Stimulated activated CD4-positive, alpha-beta T cell treated with anti-CD3 and anti-CD28 coated beads, Interleukin-1b, Interleukin-23, amount 100 ng/mL, for 24 hours (primary cell): ENCODE measurements at places on chromosomes 11 and 22.

- DNase-seq, result no peak
Measured at GRCh38 chr11:67373648-67374570, 511 bp upstream of the CLCF1 start.

GRCh38 chr11:73239571-73240189 lies 21.6 kb downstream of the P2RY2 start:
- DNase-seq, result no peak

DNA sequence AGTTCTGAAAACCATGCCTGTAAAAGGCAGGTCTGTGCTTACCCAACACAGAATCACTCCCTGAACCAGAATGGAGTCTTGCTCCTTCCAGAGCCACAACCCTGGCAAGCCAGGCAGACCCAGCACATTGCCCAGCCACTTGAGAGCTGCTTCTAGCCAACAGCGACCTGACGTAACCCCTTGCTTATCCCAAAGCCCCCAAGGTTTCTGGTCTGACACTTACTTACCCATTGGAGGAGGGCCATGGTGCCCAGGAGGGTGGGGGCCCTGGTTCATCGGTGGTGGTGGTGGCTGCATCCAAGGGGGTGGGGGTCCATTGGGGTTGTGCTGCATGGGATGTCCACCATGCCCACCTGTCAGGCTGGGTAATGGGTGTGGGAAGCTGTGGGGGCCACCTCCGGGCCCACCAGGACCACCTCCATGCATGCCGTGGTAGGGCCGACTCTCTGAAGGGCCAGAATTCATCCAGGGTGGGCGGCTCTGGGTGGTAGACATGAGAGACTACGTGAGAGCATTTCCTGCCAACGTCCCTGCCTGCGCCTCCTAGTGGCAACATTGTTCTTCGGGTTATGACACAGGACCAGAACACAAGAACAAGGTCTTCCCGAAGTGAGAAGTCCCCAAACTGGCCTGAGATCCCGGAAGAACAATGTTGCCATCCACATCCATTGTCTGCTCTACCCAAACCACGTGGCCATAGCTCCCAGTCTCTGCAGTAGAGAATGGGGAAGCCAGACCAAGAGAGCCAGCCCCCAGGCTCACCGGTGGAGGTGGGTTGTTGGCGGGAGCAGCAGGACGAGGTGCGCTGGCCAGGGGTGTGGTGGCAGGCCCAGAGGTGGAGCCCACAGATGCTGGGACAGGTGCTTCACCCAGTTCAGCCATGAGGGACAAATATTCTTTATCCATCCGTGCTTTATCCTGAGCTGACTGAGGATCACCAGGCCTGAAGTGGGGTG lies 7.8 kb upstream of the PYGM start:
- DNase-seq, result peak; percentile 65

- DNase-seq, result no peak
Measured at GRCh38 chr11:108670451-108670850, 5.6 kb downstream of the DDX10 start.

DNA sequence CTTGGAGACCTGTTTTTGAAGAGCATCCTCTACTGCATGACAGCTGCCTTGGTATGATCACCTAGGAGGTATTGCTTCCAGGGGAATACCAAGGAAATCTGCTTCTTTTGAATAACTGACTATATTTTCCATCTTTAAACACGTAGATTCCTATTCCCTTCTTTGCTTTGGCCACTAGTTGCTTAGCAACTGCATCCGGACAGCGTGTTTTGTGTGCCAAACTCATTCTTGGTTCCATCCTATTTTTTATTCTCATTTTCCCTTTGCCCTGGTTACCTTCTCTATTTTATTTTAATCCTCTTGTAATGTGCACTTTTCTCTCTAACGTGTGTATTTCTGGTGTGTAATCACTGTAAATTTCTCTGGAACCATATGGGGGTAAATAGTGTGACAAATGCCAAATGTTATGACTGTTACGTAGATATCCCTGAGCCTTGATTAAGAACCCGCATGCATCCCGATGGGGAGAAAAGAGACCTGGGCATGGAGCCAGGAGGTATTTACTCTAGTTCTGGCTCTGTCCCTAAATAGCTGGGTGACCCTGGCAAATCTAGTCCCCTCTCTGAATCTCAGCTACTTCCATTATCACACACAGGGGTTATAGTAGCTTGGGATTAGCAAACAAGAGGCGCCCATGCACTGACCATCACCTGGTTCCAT lies 241.7 kb downstream of the MIAT start:
- no peak for DNase-seq

DNA sequence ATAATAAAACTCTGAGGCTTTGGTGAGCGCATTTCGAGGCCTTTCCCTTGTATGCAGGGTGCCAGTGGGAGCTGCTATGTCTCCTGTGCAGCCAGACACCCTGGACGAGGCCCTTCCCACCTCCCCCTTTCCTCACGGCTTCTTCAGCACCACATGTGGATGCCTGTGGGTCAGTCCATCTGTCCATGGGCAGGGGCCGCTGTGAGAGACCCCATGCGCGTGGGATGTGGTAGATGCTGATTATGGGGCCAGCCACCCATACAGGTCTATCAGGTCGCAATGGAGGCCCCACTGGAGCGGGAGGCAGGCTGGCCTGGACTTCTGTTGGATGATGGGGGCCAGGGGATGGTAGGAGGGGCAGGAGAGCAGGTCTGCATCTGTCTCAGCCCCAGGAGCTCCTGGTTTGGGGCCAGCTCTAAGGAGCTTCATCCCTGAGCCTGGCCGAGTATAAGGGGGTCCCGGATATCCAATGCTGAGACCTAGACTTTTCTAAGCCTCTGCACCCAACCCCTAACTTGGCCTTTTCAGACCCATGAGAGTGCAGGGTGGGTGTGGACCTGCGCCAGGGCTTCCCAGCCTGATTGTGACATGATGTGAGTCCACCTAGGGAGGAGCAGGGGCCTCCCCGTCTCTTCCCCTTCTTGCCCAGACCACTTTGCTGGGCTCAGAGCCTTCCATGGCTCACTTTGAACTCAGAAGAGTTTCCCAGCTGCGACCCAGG lies 14.0 kb upstream of the DGCR8 start:
- no peak for DNase-seq

DNA sequence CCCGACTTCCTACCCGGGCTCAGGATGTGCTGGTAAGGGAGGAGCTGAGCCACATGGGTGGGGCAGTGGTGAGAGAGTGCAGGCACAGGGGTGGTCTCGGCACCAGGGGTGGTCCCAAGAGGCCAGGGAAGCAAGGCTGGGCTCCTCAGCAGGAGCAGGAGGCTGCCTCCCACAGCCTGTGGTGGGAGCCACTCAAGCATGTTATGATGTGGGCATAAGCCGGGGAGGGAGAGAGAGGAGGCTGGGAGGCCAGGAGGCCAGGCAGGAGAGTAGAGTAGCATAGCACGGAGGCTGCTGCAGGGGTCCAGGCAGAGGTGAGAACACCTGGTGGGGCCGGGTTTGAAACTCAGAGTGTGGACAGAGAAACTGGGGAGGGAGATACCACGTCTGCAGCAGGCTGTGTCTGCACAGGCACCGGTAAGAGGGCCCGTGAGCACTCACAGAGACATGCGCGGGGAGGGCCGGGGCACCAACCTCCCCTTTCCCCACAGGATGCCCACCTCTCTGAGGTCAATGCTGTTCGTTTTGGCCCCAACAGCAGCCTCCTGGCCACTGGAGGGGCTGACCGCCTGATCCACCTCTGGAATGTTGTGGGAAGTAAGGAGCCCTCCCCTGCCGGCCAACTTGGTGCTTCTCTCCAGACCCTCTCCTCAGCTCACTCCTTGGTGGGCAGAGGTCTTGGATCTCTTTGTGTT lies 10.7 kb downstream of the ATG16L2 start:
- DNase-seq, result no peak

DNA sequence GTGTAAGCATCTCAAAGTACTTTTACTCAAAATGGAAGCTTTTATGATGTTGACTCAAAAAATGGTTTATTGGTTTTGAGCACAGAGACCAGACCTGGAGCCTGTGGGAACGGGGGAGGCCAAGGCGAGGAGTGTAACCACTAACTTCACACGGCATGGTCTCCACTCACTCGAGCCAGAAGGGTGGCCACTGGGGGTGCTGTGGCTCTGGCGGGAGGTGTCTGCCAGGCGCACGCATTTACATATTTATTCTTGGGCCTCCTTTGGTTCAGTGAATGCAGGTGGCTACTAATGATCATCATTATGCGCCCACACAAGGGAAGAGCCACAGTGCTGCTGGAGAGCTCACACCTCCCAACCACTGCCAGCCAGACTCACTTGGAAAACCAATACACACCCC lies 64.6 kb downstream of the FLRT1 start:
- no peak for DNase-seq

- DNase-seq, result no peak
Measured at GRCh38 chr11:17197431-17197898, 10.3 kb downstream of the PIK3C2A start.

DNA sequence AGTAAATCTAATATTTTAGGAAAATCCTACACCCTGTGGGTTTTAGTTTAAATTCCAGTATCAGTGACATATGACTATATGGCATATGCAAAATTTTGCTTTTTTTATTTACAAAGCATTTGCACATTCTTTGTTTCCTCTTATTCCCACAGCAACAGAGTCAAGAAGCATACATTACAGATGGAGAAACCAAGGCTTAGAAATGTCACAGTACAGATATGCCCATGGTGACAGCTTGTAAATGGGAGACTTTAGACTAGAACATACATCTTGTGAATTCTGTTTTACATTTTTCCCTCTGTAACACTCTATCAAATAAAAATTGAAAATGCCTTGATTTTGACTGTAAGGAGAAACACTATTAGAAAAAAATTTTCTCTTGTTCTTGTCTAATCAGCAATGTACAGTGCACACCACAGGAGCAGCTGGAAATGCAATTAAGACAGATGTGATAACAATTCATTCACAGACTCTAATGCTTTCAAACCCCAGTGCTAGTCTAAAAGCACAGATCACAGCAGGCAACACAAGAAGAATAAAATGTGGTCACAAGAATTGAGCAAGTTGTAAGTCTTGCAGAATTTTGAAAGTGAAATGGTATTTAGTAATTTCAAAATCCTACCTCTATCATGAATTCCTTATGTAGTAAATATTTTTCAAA lies 375.9 kb downstream of the LUZP2 start:
- DNase-seq, result no peak

GRCh38 chr11:104090767-104091166 lies 54.3 kb downstream of the DDI1 start:
- no peak for DNase-seq

DNA sequence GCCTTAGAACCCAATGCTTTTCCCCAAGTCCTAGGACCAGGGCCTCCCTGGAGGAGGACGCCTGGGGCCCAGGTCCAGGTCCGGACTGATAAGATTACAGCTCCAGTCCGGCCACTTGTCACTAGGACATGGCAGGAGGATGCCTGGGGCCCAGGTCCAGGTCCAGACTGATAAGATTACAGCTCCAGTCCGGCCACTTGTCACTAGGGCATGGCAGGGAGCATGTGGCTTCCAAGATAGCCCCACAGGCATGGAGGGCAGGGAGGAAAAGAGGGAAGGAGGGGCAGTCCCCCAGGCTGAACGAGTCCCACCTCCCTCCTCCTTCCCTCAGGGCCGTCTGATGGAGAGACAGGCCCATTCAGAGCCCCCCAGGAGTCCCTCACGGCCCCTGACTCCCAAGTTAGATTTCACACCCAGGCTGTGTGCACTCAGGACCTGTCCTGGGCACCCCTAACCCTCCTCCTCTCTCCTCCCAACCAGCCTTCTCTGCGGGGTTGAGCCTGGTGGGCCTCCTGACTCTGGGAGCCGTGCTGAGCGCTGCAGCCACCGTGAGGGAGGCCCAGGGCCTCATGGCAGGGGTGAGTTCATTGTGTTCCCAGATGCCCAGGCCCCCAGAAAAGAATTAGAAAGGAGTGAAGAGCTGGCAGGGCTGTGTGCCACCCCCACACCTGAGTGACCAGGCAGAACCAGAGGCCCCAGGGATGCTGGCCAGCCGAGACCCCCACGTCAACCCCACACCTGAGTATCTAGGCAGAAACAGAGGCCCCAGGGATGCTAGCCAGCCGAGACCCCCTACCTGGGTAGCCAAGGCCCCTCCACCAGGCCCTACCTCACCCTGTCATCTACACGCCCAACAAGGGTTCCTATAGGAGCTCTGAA lies 2.1 kb downstream of the TSPAN32 start:
- no peak for DNase-seq

GRCh38 chr11:77446911-77447629 lies 26.8 kb downstream of the PAK1 start:
- no peak for DNase-seq

DNA sequence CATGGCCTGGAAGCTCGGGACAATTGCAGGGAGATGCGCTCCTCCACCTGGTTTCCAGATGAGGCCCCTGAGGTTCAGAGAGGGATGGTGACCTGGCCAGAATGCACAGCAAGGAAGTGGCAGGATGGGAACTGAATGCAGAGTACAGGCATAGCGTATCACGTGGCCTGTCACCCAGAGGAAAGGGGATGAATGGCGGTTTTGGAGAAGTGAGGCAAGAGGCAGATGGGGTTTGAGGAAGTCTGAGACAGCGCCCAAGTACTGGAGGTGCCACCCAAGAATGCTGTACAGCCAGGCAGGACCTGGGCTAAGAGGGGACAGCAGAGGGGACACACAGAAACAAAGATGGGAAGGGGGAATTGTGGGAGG lies 4.9 kb downstream of the RAB3IL1 start:
- DNase-seq, result no peak

DNA sequence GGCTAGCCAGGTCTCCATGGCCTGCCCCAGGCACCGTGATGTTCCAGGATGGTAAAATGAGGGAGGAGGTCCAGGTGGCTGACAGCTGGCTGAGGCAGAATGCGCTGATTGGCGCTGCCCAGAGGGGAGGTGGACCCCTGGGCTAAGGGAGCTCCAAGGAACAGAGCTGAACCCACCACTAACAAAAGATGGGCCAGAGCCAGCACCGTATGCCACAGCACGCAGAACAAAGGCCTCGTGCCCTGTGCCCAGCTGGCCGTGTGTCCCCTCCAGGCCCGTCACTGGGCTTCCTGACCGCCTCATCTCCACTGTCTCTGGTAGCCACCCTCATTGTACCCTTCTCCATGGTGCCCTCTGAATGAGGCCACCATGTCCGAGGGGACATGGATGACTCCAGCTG lies 19.6 kb upstream of the PRODH start:
- no peak for DNase-seq

DNA sequence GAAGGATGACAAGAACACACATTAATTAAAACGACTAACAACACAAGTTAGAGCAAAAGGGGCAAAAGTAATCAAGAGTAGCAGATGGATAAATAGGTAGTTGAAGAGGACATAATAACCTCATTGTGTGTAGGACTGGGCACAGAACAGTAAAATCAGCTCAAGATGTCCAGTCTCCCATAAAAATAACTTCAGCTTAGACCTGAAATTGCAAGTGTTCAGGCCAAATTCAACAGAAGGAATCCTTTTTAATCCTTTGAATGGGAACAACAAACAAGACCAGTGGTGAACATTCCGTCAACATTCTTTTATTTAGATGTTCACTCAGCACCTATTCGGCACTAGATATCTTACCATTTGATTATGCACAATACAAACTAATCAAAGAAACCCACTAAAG lies 4.4 kb downstream of the MTMR2 start:
- no peak for DNase-seq
